ENCODE measurements at places on chromosomes 6 and 20.

DNA sequence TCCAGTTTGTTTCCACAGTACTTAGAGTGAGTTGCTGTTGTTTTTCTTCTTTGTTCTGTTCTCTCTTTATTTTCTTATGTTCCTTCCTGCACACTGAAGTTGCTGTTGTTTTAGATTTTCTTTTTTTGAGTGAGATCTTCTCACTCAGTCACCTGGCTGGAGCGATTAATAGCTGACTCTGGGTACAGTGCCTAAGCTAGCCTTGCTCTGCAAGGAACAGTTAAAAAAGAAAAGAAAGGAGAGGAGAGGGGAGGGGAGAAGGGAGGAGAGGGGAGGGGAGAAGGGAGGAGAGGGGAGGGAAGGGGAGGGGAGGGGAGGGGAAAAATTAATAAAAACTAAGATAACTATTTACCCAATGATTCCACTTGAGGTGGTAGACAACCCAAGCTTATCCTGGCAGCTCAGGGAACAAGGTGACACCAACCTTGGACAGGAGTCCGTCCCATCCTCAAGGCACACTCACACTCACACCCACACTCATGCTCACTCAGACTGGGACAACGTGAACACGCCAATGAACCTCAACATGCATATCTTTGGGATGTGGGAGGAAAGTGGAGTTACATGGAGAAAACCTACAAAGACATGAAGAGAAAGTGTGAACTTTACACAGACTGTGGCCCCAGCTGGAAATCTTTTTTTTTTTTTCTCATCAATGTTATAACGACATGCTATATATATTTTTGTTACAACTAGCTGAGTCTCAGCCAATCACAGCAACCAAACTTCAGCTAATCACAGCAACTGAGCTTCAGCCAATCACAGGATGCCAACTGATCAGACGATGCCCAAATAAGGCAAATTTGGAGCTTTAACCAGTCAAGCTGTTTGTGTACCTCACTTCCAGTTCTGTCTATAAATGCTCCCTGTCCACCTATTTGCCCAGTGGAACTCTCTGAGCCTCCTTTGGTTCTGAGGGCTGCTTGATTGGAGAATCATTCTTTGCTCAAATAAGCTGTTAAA lies 124.1 kb downstream of the SGK1 start:
- no peak for DNase-seq

GRCh38 chr6:11273406-11274065 lies 41.1 kb upstream of the NEDD9 start:
- DNase-seq, result no peak

DNA sequence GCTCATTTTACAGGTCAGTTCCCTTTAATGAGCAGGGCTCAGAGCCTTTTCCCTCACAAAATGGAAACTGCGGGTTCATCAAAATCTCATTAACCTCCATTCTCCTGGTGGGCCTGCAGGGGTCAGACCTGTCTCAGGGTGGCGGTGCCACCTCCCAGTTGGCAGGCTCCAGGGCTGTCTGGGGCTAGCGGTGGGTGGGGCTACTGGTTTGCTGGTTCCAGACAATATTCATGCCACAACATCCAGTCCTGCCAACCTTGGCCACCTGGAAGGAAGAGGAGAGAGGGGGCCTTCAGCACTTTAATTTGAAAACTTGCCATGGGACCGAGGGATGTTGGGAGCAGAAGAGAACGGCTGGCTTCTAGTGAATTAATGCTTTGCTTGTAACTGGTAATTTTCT lies 41.9 kb upstream of the CTNNBL1 start:
- DNase-seq, result peak; percentile 55

- no peak for DNase-seq
Observed at GRCh38 chr6:166520905-166521834, 65.3 kb downstream of the RAMACL start.

DNA sequence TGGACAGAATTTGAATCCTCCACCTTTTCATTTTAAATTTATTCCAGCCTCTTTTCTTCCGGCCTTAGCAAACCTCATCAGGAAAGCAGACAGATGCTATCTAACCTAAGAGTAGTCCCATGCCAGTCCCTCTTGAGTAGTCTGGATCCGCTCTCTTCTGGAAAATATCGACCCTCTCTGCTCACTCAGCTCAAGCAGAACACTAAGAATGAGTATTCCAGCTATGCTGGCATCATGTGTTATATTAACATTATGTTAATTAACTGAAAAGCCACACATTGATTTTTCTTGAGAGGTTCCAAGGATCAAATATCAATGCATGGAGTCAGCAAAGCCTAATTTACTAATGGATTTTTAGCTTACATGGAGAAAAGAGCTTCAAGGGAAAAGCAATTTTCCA lies 161.4 kb downstream of the ID4 start:
- no peak for DNase-seq

- DNase-seq, result no peak
Observed at GRCh38 chr6:44056392-44057237, 70.6 kb downstream of the MRPL14 start.

DNA sequence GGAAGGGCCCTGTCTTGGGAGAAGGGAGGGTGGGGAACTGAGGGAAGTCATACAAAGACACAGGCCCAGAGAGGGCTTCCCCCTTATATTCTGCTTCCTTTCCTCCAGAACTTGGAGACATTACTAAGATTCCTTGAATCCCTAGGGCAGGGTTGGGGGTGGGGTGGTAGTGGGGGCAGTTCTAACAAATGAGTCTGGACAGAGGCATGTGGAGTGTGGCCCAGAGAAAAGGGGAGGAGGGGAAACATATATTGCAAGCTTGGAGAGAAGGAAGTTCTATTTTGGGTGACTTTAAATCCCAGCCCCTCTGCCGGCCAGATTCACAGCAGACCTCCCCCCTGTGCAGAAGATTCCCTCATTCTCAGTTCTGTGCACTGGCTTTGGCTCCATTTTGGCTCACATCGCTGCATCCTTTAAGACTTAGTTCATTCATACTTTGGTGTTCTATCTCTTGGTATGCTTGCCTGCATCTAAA lies 43.7 kb downstream of the DAAM2 start:
- DNase-seq, result no peak

- DNase-seq, result no peak
Observed at GRCh38 chr20:55052459-55052858, 577.1 kb downstream of the DOK5 start.

DNA sequence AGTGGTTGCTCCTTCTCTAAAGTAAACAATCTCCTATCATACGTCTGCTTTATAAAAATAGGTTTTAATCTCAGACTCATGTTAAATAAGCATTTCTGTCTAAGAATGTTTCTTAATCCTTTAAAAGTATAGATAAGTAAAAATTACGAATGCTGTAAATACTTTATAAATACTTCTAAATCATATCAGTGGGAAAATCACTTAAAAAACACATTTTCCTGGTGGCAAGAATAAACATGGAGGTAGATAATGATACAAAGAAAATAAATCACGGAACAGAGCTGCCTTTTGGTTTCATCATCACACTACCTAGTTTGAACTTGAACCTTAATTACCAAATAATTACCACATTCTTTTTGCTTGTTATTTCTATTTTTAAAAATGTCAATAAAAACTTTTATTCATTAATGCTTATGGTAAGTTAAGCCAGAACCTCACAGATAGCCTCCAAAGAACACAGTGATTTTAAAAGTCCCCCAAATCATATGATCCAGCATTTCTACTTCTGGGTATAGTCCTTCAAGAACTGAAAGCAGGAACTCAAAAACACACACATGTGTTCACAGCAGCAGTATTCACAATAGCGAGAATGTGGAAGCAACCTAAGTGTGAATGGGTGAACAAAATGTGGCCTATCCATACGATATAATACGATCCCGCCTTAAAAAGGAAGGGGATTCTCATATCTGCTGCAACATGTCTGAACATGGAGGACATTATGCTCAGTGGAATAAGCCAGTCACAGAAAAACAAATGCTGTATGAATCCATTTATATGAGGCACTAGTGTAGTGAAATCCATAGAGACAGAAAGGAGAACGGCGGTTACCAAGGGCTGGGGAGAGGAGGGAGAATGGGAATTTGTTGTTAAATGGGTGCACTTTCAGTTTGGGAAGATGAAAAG lies 72.4 kb downstream of the SLC22A23 start:
- DNase-seq, result no peak

- no peak for DNase-seq
Observed at GRCh38 chr20:50496773-50497385, 13.3 kb upstream of the PTPN1 start.

- no peak for DNase-seq
Observed at GRCh38 chr6:13412639-13413465, 74.5 kb downstream of the GFOD1 start.

- DNase-seq, result peak; percentile 43
Observed at GRCh38 chr6:111662794-111663593, 57.3 kb upstream of the TRAF3IP2 start.

- no peak for DNase-seq
Observed at GRCh38 chr6:83867527-83868161, 8.2 kb downstream of the CYB5R4 start.

- no peak for DNase-seq
Observed at GRCh38 chr6:137870308-137870644, 3.2 kb downstream of the TNFAIP3 start.
